ENCODE measurements at places on chromosomes 1 and 21. TPM values are rescaled to one million over a fixed set of nuclear protein-coding genes. Genes with fewer than 3 reads are reported as not detected.

DNA sequence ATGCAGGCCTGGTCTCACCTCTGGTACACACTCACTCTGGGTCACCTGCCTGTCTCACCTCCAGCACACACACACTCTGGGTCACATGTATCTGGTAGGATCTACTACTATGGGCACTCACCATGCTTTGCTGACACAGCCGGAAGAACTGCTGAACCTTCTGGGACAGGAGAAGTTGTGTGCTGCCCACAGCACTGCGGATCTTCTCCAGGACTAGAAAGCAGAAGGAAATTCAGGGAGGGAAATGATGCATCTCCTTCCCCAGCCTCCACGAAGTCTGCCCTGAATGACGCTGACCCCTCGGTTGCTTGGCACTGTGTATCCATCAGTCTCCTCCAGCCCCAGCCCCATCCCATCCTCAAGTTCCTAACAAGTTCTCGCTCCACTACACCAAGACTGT is 7.9 kb upstream of the SMIM12 start:
- no peak for DNase-seq

The SFN gene
- total RNA-seq, result under 0.01 TPM

The ZBTB8A gene
- total RNA-seq, result 43.2 TPM

- DNase-seq, result no peak
Observed at GRCh38 chr1:194358208-194358581, 1171.8 kb upstream of the B3GALT2 start.

GRCh38 chr1:112954945-112955772 is 837 bp downstream of the SLC16A1 start:
- peak; percentile 41 for DNase-seq

DNA sequence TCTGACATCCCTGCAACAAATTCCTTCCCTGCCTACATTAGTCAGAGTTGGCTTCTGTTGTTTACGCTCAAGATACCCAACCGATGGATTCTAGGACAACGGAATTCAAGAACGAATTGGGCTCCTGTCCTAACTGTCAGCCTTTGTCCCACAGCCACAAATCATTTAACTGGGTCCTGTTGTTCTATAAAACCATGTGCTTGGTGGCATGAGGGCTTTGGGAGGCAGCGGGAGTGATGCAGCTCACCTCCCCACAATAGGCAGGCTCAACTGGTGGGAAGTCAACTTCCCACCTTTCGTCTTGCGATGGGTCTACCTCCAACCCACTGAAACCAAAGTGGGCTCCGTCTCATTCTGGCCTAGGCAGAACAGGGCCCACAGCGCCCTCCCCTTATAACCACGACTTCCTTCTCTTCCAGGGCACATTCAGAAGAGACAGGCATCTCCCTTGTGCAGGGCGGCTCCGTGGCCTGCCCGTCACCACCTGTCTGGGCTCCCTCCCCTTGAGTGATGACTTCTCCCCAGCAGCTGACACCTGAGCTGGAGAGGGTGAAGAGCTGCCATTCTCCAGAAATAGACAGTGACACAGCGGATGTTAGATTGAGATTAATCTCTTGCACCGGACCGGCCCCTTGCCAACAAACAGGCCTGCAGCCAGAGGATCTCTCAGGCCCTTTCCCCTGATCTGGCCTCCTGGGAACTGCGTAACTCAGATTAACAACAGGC is 26.5 kb downstream of the LRRC38 start:
- no peak for DNase-seq

GRCh38 chr1:118826669-118827068 is 161.5 kb downstream of the TBX15 start:
- DNase-seq, result no peak

DNA sequence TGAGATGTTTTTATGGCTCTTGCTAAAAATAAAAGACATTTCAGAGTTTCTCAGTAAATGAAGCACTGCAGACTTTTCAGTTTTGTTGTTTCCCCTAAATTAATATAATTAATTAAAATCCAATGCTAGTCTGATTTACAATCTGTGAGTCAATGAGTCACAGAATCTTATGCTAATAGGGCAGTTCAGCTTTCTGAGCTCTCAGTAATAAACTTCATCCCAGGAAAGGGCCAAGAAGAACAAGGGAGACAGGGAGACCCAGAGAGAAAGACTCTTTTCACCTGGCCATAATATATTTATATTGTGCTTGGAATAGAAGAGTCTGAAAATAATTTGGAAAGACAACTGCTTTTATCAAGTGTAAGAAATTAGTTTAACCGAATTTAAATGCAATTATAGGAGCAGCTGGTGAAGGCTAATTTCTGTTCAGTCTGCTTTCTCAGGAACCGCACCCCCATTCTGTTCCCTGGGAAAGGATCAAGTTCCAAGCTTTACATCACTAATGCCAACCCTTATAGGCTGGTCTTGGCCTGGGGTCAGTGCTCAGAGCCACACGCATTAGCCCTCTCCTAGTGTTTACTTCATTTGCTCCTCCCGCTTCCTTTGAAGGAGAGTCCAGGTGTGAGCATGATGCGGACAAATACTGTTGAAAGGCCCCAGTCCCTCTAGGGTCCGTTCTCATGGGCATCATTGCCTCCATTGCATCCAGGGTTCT is 145.6 kb downstream of the ZBTB18 start:
- DNase-seq, result no peak

GRCh38 chr1:3261007-3261968 is 192.3 kb downstream of the PRDM16 start:
- no peak for DNase-seq

- DNase-seq, result no peak
Observed at GRCh38 chr1:199909137-199909536, 118.4 kb upstream of the NR5A2 start.

The SELE gene
- total RNA-seq, result under 0.01 TPM

The TMEM269 gene
- 0.41 TPM for total RNA-seq

DNA sequence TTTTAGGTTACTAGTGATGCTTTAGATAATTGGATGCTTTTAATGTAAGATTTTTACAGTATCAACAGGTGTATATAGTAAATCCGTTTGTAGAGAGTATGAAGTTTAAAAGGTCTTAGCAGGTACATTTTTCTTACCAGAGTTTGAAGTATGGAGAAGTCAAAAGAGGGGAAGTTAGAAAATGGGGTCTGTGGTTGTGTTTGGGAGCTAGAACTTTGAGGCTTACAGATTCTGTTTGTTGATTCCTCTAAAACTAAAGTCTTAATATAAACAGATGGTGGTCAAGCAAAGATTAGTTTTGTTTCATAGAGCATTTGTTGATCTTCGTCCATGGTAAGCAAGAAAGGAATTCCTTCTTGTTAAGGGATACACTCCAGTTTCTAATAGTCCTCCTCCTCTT is 35.8 kb downstream of the CDC42 start:
- DNase-seq, result no peak

The OR2AJ1 gene
- total RNA-seq, result not detected

DNA sequence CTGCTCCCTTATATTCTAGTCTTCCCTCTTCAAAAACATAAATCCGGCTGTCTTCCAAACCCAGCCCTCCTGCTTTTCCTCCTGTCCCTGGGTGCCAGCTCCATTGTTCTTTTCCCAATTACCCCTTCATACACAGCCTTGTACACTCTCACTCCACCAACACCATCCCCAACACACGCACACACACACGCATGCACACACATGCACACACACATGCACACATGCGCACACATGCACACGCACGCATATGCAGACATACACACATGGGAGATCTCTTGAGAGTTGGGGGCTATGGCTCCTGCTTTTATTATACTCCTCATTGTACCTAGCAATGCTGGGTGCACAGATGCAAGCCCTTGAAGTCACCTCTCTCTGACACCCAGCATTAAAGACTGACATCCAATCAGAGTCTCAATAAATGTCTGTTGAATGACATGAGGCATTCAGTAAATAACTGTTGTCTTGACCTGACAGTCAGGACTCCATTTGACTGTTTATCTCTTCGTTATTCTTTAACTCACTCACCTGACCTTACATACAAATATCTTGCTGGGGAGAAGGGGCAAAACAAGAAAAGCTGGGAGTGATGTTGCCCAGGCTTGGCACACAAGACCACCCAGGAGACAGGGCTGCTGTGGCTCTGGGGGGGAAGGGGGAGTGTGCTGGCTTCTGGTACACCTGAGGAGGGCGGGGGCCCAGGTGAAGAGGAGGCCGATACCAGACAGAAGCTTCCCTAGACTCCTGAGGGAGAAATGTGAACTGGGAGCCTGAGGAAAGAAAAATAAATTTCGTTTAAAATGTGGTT is 16.0 kb downstream of the ABCA4 start:
- no peak for DNase-seq

DNA sequence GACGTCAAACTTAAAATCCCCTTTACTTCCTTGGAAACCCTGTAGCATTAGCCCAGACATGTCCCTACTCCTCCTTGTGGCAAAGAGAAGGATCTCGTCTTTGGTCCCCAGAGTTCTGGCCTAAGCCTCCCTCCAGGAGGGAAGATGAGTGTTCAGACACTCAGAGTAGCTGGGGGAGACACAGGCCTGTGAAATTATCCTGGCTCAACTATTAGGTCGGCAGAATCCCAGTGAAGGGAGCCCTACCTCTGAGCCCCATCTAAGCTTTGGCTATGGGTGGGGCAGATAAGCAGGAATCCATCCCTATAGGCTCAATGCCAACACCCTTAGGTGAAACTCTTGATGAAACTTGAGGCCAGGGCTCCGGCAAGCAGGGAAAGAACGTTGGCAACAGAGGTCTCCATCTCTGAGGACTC is 1.7 kb upstream of the SFN start:
- no peak for DNase-seq

The APCS gene
- not detected for total RNA-seq

DNA sequence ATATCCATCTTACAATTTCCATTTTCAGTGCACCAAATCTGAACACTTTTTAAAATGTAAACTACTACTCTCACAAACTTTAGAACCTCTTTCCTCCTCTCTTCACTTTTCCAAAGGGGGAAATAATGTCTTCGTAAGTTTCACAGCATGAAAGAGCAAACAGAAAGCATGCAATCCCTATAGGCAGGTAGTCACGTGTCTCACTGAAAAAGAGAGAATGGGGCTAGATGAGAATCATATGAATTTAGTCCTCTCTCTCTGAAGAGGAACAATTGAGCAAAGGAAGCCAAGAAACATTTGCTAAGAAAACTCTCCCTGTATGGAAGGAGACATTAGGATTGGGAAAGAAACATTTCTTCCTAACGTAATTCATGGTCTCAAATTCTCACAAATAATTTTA is 613.9 kb downstream of the PLA2G4A start:
- no peak for DNase-seq

The FLAD1 gene
- 17.9 TPM for total RNA-seq

DNA sequence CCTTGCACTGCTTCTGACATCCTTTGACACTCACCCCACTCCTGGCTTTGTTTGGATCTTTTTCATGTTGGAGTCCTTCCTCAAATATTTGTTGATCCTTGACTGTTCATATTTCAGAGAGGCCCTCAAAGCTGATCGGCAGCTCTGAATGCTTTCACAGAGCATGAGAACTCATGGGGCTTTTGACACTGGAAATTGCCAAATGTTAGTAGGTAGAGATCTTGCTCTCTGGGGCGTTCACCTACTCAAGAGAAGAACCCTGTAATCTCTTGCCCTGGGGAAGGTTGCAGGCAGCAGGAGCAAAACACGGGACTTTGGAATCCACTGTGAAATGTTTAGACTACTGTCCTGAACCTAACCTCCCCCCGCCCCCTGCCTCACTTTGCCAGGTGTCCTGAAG is 67.4 kb upstream of the STUM start:
- no peak for DNase-seq

GRCh38 chr1:59141267-59141863 is 155.5 kb upstream of the FGGY start:
- DNase-seq, result no peak

- no peak for DNase-seq
Observed at GRCh38 chr1:201904579-201904978, 15.9 kb downstream of the SHISA4 start.

- no peak for DNase-seq
Observed at GRCh38 chr1:176696109-176696508, 233.1 kb downstream of the PAPPA2 start.

Data from frontal cortex (tissue), 4 donors.